ENCODE measurements at places on chromosomes 5 and 9.

- DNase-seq, result no peak
These were observed 30.4 kb upstream of the FABP6 start for GRCh38 chr5:160198841-160199409.

DNA sequence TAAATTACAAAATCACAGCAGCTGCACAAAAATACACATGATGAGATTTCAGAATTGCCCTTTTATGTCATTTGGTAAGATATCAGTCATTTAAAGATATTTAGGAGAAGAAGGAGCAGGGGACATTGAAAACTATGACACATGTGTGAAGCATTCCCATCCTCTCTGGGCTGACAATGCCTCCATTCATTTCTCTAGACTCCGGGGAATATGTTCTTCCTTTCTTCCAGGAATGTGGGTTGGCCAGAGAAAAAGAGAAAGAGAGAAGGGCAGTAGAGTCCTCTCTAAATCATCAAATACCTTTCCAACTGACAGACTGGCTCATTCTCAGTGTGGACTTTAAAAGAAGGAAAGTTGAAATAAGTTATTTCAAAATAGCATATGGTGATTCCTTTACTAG is 205.6 kb upstream of the ADAMTSL1 start:
- DNase-seq, result peak; percentile 65

DNA sequence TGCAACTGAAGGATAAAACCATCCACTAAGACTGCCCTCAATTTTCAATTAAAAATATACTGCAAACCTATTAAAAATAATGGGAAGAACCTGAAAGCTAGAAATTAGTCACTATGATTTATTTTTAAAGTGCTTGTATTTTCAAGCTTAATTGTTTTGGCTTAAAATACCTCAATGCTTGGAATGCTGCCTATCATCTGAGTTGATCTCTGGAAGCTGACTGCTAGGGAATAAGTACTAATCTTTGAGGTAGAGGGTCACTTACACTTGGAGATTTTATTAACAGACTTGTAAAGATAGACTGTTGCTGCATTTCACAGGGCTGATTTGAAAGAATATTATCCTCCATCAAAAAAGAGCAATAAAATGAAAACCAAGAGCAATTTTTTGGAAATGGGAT is 6.2 kb downstream of the PCSK1 start:
- DNase-seq, result no peak

GRCh38 chr9:15317836-15318235 is 10.8 kb upstream of the TTC39B start:
- no peak for DNase-seq

- DNase-seq, result no peak
These were observed 91.8 kb downstream of the PDE8B start for GRCh38 chr5:77302247-77302646.

DNA sequence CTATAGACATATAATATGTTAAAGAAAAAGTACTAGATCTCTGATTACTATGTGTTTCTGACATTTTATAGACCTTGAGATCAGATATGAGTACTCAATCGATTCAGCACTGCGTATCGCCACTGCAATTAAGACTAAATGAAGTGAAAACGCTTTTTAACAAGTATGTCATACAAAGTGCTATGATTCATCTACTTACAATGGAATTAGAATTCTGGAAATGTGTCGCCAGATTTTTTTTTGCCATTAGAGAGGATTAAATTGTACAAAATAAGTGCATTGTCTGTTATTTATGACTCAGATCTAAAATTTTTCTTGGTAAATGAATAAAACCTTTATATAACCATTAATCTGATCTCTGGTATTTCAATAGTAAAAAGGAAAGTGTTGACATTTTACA is 20.0 kb upstream of the AGGF1 start:
- no peak for DNase-seq

DNA sequence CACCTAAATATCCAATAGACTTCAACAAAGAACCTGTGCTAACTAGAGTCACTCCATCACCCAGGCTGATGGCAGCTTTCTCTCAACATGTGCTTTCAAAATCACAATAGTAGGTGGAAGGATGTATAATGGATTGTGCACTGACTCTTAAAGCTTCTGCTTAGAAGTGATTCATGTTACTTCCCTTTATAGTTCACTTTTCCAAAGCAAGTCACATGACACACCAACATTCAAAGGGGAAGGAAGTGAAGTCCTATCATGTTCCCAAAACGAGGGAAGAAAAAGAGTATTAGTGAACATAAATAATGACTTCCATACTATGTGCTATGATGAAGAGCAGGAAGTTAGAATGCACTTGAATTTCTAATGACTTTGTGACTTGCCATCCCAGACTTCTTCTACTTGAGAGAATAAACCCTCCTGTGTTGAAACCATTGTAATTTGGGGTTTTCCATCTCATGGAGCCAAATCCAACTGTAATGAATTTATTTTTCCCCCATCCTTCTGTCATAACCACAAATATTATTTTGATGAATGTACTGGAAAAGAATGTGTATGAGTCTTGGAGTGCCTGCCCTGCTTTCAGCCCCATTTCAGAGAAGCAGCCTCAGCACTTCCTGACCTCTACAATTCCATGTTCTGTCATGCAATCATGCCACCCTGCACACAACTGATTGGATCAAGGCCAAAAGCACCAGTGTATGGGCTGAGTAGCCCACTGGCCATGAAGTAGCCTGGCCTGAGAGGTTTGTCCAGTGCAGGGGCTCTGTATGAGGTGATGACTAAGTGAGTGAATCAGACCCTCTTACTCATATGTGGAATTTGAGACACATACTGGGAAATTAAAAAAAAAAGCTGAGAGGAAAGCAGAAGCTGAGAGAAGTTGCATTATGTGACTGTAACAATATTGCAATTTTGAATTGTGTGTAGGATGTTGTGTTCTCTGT is 525.9 kb upstream of the CLINT1 start:
- DNase-seq, result peak; percentile 92

DNA sequence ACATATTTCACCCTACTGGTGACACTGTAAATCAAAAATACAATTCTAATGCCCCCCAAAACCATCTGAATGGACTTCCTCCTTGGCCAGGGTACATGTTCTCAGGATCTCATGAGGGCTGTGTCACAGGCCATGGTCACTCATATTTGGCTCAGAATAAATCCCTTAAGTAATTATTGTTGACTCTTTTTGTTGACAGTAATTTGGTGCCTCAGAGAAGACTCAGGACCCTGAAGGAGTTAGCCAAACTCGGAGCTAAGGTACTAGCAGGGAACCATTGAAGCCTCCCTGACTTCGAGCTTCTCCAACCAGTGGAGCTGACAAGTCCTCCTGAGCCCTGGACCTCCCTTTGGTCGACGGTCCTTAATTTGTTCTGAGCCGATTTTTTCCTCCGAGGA is 51.2 kb upstream of the SNAPC3 start:
- DNase-seq, result no peak

DNA sequence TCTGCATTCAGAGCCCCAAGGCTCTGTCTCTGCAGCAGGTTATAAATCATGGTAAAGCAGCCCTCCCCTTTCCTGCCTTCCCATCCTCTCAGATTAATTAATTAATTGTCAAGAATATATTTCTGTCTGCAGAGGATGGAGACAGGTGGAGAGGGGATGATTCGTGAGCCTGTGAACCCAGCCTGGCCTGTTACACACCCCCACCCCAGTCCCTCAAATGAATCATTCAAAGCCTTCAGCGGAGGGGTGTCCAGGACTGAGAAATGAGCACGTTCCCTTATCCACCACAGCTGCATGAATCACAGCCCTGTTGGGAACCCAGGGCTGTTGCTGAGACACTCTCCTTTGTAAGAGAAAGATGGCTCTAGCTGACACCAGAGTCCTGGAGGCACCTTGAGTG is 56.0 kb downstream of the NIPAL4 start:
- DNase-seq, result peak; percentile 75

DNA sequence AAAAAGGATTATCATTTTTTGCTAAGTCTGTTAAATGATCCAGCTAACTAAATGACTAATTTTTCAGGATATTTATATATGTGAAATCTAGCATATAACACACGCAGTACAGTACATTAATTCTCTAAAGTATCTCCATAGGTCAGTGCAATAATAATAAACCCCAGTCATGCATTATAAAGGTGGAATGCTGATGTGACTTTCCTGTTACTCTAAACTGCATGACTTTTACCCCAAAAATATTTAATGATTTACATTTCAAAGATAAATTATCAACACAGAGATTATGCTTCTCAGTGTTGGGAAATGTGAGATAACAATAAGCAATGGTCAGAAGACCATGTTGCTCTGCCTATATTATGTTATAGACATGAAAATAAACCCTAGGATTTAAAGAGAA is 34.1 kb upstream of the PAM start:
- no peak for DNase-seq

DNA sequence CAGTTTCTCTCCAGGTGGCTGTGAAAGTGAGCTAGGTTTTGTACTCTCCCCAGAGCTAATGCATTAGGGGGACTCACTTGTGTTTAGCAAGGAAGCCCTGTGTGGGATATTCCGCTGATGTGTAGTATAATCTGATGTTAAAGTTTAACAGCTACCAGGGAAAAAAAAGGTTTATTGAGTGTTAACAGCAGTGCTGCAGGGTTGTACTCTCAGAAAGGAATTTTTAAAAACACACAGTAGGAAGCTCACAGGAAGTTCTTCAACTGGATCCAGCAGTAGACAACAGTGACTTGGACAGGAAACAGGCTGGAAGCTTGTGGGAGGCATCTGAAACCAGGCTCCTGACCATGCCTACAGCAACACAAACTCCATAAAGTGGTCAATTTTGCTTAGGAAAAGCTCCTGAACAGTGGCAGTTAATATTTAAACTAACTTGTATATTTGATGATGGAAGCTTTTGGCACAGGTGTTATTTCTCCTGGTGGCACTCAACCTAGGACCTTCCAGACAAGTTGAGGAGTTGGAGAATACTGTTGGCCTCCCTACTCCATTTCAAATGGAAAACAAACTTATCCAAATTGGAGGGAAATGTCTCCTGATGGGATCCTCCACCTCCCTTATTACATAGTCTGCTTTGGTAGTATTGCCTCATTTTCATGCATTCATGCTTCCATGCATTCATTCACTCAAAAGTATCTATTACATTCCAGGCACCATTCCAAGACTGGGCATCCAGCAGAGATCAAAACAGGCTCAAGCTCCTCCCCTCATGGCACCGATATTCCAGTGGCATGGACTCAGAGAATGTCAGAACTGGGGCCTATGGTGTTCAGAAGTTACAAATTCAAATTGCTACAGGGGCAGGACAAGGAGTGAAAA is 54.7 kb downstream of the FOXD1 start:
- DNase-seq, result no peak

DNA sequence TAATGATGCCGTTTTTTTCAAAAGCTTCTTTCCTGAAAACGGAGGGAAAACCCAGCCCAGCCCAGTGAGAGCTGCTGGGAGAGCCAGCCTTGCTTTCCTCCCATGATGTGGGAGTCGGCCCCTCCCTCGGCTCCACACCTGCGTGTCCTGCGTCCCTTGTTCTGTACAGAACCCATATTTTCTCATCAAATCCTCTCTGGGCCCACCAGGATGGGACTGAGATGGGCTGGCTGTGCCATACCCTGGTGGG is 8.9 kb downstream of the FLT4 start:
- DNase-seq, result no peak

DNA sequence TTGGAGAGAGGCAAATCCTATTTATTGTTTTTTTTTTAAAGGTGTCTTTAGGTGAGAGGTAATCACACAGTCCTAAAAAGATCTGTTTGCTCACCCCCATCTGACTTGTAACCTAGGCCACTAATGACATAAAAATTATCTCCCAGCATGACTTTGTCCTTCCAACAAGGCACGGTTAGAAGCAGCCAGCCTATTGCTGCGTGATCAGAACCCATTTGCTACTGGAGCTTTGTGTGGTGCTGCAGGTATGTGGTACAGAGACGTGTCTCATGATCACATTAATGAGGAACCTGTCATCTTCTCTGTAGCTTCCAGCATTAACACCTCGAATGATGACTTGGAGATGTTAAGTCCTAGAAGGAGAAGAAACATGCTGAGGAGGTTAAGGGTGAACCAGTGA is 555.8 kb upstream of the TLE4 start:
- no peak for DNase-seq

DNA sequence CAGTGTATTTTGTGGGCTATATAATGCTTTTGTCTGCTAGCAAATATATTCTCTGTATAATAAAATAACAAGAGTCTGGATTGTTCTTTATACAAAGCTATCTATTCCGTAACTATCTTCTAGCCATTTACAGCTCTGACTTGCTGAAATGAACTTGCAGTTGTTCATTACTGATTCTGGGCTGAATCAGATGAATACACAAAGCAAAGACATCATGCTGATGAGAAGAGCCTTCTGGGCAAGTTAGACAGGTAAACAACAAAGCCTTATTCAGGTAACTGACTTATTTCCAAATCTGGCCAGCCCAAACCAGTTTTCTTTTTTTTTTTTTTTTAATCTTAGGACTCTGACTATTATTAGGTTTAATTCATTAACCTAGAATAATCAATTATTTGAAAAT is 255.5 kb downstream of the KIAA0825 start:
- no peak for DNase-seq

DNA sequence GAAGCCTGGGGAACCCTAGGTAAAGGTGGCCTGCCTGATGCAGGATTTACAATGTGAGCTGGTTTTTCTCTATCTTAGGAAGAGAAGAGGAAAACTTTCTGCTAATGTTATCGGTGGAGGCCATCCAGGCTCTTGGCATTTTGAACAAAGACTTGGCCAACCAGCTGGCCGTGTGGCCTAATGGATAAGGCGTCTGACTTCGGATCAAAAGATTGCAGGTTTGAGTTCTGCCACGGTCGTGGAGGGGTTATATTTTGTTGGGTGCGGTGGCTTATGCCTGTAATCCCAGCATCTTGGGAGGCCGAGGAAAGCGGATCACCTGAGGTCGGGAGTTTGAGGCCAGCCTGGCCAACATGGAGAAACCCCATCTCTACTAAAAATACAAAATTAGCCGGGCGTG is 9.6 kb downstream of the C9orf152 start:
- DNase-seq, result no peak

- no peak for DNase-seq
These were observed 1750.6 kb upstream of the CDH9 start for GRCh38 chr5:28788954-28789353.

GRCh38 chr5:125696762-125697161 is 726.4 kb upstream of the GRAMD2B start:
- DNase-seq, result peak; percentile 95

DNA sequence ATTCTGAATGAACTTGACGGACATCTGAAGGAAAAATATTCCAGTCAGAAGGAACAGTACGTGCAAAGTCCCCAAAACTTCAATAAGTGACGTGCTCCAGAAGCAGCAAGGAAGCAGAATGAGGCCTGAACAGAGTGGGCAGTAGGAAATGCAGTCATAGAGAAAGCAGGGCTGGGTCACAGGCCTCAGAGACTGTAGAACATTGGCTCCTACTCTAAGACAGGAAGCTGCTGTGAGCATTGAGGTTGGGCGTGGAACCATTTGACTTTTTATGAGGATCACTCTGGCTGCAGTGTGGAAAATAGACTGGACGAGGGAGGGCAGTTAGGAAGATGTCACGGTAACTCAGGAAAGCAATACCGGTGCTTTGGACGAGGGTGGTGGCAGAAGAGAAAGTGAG is 64.0 kb downstream of the DOCK8 start:
- no peak for DNase-seq

- DNase-seq, result no peak
These were observed 244.0 kb downstream of the YTHDC2 start for GRCh38 chr5:113757508-113757907.
